ENCODE measurements at places on chromosomes 7 and 10. TPM values are rescaled to one million over a fixed set of nuclear protein-coding genes. Genes with fewer than 3 reads are reported as not detected.

The IDI2 gene
- 0.26 TPM for total RNA-seq

The CYP17A1 gene
- not detected for total RNA-seq

The TMEM184A gene
- not detected for total RNA-seq

- ATAC-seq = no peak
Observed at GRCh38 chr10:20233423-20233822, 417.2 kb downstream of the PLXDC2 start.

- ATAC-seq = peak; percentile 61
Observed at GRCh38 chr7:20240080-20240926, 23.1 kb upstream of the MACC1 start.

All from activated T-helper 17 cell treated with anti-CD3 and anti-CD28 coated beads, Interleukin-2, amount 50 U/mL, for 72 hours (primary cell).